ENCODE measurements at places on chromosomes 5 and 9.
A peak's percentile ranks its signal among the peaks of the same experiment; 100 is the strongest.

DNA sequence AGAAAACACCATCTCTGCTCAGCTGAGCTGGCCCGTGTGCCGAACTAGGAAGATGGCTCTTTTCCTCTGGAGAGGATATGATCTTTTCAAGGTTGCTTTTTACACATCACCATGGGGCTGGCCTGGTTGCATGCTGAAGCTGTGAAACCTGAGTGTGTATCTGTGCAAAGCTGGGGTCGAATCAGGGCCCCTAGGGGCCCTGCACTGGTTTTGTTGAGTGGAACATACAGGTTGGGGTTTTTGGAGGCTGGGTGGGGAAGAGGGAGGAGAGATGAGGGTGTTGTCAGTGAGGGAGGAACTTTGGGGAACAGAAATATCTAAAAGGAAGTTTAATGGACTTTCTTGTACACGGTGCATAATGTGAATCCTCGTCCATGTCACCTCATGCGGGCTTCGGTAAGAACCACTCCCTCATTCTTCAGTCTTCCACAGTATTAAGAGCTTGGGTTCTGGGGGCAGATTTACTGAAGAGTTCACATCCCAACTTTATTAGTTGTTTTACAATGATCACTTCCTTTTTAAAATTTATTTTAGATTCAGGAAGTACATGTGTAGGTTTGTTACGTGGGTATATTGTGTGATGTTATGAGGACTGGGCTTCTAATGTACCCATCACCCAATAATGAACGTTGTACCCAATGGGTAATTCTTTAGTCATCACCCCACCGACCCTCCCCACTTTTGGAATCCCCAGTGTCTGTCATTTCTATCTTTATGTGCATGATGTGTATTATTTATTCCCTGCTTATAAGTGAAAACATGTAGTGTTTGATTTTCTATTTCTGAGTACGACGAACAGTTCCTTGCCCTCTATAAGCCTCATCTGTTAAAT is 238.2 kb downstream of the NR3C1 start:
- H3K4me3 ChIP-seq: no peak overlapping the region
- H3K36me3 ChIP-seq: no peaks in the 10 kb centered on the region
- no peak for DNase-seq

- no peaks in the 10 kb centered on the region for H3K27me3 ChIP-seq
- no peak overlapping the region for H3K4me3 ChIP-seq
- DNase-seq: no peak
- H3K4me1 ChIP-seq: no peaks in the 10 kb centered on the region
- H3K27ac ChIP-seq: no peak overlapping the region
Observed at GRCh38 chr5:143220748-143221251, 182.7 kb downstream of the NR3C1 start.

- H3K27me3 ChIP-seq: no peaks in the 10 kb centered on the region
- no peaks in the 10 kb centered on the region for H3K36me3 ChIP-seq
- no peak overlapping the region for H3K4me3 ChIP-seq
- H3K27ac ChIP-seq: peak overlapping the region; percentile 24
Observed at GRCh38 chr5:132098151-132098594, 24.6 kb downstream of the CSF2 start.

DNA sequence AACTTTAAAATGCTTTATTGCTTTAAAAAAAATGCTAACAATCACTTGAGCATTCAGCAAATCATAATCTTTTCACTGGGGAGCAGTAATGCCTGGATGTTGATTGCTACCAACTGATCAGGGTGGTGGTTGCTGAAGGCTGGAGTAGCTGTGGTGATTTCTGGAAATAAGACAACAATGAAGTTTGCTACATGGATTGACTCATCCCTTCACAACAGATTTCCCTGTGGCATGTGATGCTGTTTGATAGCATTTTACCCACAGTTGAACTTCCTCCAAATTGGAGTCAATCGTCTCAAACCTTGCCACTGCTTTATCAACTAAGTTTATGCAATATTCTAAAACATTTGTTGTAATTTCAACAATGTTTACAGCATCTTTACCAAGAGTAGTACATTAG is 83.3 kb downstream of the MLLT3 start:
- H3K27me3 ChIP-seq: no peaks in the 10 kb centered on the region
- no peaks in the 10 kb centered on the region for H3K4me1 ChIP-seq
- no peak for DNase-seq

DNA sequence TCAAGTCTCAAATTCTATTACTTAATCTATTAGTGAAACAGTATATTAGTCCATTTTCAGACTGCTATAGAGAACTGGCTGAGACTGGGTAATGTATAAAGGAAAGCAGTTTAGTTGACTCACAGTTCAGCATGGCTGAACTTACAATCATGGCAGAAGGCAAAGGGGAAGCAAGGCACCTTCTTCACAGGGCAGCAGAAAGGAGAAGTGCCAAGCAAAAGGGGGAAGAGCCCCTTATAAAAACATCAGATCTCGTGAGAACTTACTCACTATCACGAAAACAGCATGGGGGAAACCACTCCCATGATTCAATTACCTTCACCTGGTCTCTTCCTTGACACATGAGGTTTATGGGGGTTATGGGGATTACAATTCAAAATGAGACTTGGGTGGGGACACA is 67.9 kb upstream of the CHSY3 start:
- no peak for DNase-seq
- no peak overlapping the region for H3K27ac ChIP-seq
- H3K4me1 ChIP-seq: no peaks in the 10 kb centered on the region
- no peak overlapping the region for H3K4me3 ChIP-seq
- H3K27me3 ChIP-seq: no peaks in the 10 kb centered on the region

- no peak overlapping the region for H3K4me3 ChIP-seq
- no peaks in the 10 kb centered on the region for H3K36me3 ChIP-seq
- H3K4me1 ChIP-seq: peaks cover 21% of the 10 kb centered on the region
- H3K27ac ChIP-seq: no peak overlapping the region
- DNase-seq: no peak
- no peaks in the 10 kb centered on the region for H3K27me3 ChIP-seq
Observed at GRCh38 chr5:149156435-149157083, 15.3 kb downstream of the ABLIM3 start.

GRCh38 chr5:12313602-12314001 is 409.4 kb upstream of the CTNND2 start:
- no peaks in the 10 kb centered on the region for H3K4me1 ChIP-seq
- no peak overlapping the region for H3K4me3 ChIP-seq
- H3K36me3 ChIP-seq: no peaks in the 10 kb centered on the region
- no peak for DNase-seq
- H3K27ac ChIP-seq: no peak overlapping the region
- no peaks in the 10 kb centered on the region for H3K27me3 ChIP-seq

Measured in astrocyte (in vitro differentiated cells and primary cell).